ENCODE measurements at places on chromosomes 2 and 18. TPM values are rescaled to one million over a fixed set of nuclear protein-coding genes. Genes with fewer than 3 reads are reported as not detected.

The RND3 gene
- total RNA-seq = 61.5 TPM

The TRIB2 gene
- 83.6 TPM for total RNA-seq

The PROKR1 gene
- total RNA-seq = not detected

The WDR12 gene
- total RNA-seq = 24.1 TPM

The SLC66A3 gene
- total RNA-seq = 31.3 TPM

The CNTNAP5 gene
- 1.4 TPM for total RNA-seq

The LIMS2 gene
- total RNA-seq = 298 TPM

The ZSWIM2 gene
- not detected for total RNA-seq

The REV1 gene
- 90.0 TPM for total RNA-seq

The BOLL gene
- not detected for total RNA-seq

The LYG2 gene
- total RNA-seq = not detected

The ANKRD62 gene
- 0.07 TPM for total RNA-seq

The QPCT gene
- 11.0 TPM for total RNA-seq

The ASPRV1 gene
- 8.1 TPM for total RNA-seq

The GRB14 gene
- total RNA-seq = not detected

The IFT172 gene
- total RNA-seq = 58.2 TPM

The CD8A gene
- total RNA-seq = 38.5 TPM

The ACVR1C gene
- 0.51 TPM for total RNA-seq

The NGEF gene
- 18.4 TPM for total RNA-seq

The ALPG gene
- total RNA-seq = not detected

The L3MBTL4 gene
- 13.2 TPM for total RNA-seq

The FAM161A gene
- total RNA-seq = 8.8 TPM

The B4GALT6 gene
- 11.8 TPM for total RNA-seq

The MC5R gene
- not detected for total RNA-seq
